Fibroblast of mammary gland (primary cell): ENCODE measurements at places on chromosomes 6 and 20.

- DNase-seq = no peak
Measured at GRCh38 chr20:21185849-21186248, 60.0 kb downstream of the KIZ start.

DNA sequence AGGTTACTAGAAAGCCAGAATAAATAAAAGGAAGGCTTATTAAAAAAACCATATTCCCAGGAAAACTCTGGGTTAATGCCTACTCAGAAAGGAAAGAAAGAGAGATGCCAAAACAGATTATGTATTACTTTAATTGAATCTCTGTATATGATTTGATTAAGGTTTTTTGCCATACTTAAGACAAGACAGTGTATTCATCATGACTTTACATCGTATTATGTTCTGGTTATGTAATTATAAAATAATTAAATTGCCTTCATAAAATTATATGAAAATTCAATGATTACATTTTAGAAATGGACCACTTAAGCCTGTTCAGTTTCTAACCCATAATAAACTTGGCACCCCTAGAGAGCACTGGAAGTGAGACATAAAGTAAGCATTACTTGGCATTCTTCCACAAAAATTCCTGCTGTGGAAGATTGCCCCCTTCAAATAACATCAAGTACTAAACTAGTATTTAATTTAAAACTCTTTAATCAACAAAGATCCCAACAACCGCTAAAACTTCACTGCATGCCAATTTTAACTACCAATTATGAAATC lies 20.8 kb upstream of the IBTK start:
- peak; percentile 32 for DNase-seq

- no peak for DNase-seq
Measured at GRCh38 chr6:126718600-126719327, 378.8 kb downstream of the CENPW start.

- no peak for DNase-seq
Measured at GRCh38 chr6:25851961-25852360, 20.1 kb upstream of the SLC17A1 start.

DNA sequence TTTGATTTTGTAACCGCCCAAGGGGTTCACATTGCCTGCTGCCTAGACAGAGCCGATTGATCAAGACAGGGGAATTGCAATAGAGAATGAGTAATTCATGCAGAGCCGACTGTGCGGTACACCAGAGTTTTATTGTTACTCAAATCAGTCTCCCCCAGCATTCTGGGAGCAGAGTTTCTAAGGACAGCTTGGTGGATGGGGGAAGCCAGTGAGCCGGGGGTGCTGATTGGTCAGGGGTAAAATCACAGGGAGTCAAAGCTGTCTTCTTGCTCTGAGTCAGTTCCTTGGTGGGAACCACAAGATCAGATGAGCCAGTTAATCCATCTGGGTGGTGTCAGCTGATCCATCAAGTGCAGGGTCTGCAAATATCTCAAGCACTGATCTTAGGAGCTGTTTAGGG lies 60.0 kb upstream of the EZR start:
- DNase-seq = peak; percentile 54

- no peak for DNase-seq
Measured at GRCh38 chr20:50758992-50759391, 27.6 kb downstream of the PARD6B start.

GRCh38 chr6:169906688-169907418 lies 155.4 kb downstream of the ERMARD start:
- DNase-seq = no peak

GRCh38 chr6:135784507-135784906 lies 67.0 kb upstream of the PDE7B start:
- no peak for DNase-seq

GRCh38 chr6:150866147-150866990 lies 867 bp downstream of the MTHFD1L start:
- peak; percentile 86 for DNase-seq

DNA sequence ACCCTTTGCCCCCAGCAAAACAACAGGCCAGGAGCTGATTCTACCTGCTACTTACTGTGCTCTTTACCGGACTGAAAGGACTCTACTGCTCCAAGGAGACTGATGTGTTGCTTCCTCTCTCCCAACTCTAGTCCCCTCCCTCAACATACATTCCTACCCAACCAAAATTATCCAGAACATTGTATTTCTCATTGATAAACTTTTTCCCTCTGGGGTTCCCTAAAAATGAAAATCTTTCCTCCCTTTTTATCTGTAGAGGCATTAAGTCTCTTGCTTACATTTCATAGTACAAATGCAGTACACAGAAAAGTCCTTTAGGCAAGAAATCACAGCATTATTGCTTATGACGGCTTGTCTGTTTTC lies 940 bp upstream of the HS3ST5 start:
- no peak for DNase-seq

GRCh38 chr6:156699017-156699421 lies 78.2 kb upstream of the ARID1B start:
- peak; percentile 83 for DNase-seq

DNA sequence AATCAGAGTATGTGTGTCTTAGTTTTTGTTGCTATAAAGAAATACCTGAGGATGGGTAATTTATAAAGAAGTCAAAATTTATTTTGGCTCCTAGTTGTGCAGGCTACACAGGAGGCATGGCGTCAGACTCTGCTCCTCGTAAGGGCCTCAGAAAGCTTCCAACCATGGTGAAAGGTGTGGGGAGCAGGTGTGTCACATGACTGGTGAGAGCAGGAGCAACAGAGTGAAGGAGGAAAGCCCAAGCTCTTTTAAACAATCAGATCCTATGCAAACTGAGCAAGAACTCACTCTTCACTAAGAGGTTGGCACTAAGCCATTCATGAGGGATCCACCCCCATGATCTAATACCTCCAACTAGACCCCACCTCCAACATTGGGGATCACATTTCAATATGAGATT lies 1524.3 kb downstream of the HACE1 start:
- DNase-seq = no peak

DNA sequence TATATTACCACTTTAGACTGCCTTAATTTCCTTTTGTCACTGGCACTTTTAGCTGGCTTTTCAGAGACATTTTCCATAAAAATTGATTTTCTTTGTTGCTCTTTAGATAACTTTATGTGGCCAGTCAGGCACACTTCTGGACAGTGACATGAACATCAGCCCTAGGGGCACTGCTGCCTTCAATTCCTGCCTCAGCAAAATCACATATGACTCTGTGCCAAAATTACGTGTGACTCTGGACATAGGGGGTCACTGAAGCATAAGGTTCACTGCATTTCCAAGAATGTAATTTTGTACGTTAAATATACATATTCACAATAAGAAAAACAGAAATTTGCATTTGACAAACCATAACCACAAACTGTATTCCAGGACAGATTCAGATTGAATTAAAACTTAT lies 66.5 kb downstream of the ESF1 start:
- DNase-seq = no peak

DNA sequence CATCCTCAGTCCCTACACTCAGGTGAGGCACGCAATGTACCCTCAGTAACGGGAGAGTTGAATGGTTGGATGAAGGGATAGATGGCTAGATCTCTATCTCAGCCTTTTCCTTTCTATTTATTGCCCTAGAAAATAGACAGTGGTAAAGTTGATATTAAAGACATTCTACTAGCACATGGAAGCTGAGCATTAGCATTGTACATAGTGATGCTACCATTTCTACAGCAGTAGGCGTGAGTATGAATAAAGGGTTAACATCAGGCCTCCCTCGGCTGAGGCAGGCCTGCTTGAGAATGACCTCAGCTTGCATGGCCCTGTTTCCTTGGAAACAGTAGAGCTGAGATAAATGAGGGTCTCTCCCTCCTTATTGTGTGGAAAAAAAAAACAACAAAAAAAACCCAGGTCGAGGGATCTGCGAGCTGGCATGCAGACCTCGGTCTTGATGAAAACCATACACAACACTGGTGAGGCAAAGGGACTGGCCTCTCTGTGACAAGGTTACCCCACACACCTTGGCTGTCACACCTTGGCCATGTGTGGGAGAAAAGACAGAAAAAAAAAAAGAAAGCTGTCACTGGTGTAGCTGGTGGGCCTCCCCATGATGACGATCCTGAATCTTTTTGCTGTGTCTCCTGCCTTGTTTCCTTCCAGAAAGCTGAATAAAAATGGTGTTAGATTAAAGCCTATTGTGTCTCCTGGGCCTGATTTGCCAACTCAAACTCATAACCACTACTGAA lies 160.0 kb downstream of the HACE1 start:
- DNase-seq = no peak

GRCh38 chr20:10799735-10800134 lies 125.9 kb upstream of the JAG1 start:
- DNase-seq = no peak

GRCh38 chr6:152146385-152146784 lies 338.9 kb downstream of the ESR1 start:
- peak; percentile 75 for DNase-seq

DNA sequence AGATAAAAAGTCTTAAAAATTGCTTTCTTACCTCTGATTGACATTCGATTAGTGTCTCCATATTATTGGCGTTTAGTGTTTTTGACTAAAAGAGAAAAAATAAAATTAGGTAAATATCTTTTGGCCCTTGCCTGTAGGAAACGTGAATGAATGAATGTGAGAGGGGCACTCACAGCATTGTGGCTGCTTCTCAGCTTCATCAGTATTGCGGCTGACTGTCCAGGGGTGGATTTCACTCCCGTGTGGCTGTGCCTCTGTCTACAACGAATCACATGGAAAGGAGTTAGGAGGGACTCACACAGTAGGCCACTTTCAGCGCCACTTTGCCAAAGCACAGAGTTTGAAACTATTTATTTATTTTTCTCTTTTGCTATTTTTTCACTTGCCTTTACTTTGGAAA lies 844 bp downstream of the TAGAP start:
- no peak for DNase-seq

DNA sequence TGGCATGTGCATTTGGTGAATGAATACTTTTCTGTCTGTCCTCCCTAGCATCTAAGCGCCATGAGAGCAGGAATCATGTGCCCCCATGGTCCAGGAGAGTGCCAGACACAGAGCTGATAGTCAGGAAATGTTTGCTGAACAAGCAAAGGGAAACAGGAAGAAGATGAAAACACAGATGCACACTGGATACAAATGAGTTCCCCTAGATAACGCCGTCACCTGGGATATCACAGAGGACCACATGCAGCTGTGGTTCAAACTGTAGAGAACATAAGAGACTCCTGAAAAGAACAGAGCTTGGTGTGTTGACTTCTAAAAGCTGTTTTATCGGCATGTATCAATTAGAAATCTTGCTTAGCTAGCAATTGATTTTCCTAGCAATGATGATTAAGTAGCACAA lies 293.7 kb downstream of the BTBD3 start:
- no peak for DNase-seq

DNA sequence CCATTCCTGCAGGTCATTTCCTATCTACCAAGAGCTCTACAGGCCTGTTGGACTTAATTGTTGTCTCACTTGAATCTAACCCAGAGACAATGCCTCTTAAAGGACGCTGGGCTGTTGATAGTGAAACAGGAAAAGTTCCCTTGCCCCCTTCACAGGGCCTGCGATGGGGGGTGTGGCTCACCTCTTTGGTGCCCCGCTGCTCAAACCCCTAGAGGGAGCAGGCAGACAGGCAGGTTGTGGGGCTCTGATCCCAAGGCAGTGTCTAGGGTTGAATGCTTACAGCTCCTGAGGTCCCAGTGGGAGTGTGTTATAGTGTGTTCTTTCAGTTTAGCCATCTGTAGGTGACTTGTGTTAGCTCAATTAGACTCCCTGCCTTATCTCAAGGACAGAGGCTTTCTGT lies 68.0 kb downstream of the OTOR start:
- DNase-seq = no peak

DNA sequence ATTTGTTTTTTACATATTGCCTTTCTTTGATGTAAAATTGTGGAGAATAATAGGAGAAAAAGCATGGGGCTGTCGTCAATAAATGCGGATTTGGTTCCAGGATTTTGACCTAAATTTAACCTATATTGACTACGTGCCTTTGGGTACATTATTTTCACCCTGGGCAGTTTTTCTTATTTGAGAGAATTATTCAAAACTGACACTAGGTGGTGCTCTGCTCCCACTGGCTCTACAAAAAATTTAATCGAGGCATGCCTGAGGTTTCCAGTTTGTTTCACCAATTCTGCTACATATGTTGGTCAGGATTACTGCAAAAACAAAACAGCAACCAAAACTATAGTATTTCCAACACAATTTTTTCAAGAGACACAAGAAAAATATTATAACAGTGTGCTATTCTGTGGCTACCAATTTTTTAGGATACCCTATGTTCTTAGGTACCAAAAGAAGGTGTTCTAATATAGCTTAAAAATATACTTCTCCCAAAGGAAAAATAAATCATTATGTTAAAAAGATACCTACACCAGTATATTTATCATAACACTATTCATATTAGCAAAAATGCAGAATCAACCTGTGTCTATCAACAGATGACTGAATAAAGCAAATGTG lies 48.6 kb upstream of the FABP7 start:
- DNase-seq = peak; percentile 54

- no peak for DNase-seq
Measured at GRCh38 chr6:136969433-136969832, 47.3 kb downstream of the SLC35D3 start.

DNA sequence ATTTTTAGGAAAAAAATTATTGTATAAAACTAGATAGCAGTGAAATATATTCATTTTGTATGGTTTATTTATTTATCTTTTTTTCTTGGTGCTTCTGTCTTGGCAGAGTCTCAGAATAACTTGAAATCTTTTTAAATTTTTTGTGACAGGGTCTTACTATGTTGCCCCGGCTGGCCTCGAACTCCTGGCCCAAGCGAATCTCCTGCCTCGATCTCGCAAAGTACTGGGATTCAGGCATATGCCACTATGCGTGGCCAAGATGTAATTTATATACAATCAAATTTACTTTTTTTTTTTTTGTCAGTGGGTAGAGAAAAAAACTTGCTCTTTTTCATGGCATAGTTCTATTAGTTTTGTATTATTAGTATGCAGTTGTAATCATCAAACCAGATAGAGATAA lies 13.7 kb downstream of the CBFA2T2 start:
- DNase-seq = no peak

GRCh38 chr6:41136911-41137310 lies 17.2 kb downstream of the TREML1 start:
- DNase-seq = no peak

GRCh38 chr6:163897030-163897429 lies 482.5 kb downstream of the QKI start:
- peak; percentile 82 for DNase-seq

DNA sequence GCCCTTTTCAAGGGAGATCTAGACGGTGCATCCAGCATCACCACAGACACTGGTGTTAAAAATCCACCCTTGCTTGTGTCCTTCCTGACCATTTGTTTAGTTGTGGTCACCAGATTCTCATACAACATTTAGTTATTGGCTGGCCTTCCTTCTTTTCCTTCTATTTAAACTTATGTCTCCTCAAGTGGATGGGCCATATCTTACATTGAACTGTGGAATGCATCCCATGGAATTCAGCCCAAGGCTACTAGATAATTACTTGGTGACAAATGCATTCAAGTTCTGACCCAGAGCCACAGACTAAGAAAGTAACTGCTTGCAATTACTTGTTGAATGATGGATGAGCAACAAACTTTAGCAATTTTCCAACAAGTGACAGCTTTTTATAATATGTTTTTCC lies 198.9 kb upstream of the SSTR4 start:
- DNase-seq = no peak

DNA sequence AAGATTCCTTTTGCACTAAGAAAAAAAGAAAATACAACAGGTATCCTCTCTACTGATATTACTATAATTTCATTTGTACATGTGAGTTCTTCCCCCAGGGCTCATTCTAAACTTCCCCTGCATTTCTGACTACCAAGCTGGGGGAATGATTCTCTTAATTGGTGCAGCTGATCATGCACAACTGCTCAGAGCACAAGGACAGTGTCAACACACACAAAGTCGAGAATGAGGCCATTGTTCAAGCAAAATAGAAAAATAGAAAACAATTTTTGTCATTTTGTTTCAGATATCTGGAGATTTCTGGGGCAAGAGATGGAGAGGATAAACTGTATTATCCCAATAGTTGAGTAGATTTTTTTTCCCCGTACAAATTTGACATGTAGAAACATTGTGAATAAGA lies 236.3 kb downstream of the HAO1 start:
- DNase-seq = no peak
